ENCODE measurements at places on chromosomes 7 and 10.
A peak's percentile ranks its signal among the peaks of the same experiment; 100 is the strongest.

- no peak for DNase-seq
Observed at GRCh38 chr7:90239050-90239449, 5.9 kb upstream of the CFAP69 start.

DNA sequence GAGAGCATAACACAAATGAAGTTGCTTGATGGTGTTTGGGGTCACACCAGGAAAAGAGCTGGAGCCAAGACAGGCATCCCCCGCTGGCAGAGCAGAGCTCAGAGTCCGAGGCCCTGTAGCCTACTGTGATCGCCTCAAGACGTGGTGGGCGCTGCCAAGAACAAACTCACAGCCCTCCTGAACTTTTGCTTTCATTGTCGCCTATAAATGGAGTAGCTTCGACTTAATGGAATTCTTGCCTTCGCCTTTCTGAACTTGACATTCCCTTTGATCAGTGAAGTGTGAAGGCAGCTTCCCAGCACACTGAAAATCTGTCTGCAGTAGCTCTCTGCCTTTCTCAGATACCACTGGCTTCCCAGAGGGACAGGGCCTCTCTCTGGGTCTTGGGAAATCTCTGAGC is 21.3 kb downstream of the CPXM2 start:
- DNase-seq, result no peak

DNA sequence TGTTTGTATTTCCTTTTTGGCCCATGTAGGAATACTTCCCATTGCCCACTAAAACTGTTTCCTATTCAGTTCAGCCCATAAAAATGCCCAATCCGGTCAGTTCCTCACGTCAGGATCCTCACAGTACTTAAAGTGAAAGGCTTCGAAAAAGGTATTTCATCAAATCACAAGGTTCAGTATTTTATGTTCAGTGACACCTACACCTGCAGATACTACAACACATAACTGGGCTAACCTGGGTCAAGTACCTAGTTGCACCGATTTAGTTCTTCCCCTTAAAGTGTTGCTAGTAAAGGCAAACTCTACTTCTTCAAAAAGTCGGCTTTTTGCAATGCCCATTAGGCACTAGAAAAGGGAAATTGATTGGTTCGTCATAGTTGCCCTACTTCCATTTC is 1.1 kb downstream of the SNX13 start:
- no peak for DNase-seq

GRCh38 chr7:77199013-77199966 is at the start of gene FGL2:
Gene FGL2 (minus strand): TSS chr7:77199819. CDS start chr7:77199793, 26 bp downstream.
- peak; percentile 13 for DNase-seq

GRCh38 chr7:90569368-90569767 is 26.8 kb upstream of the CDK14 start:
- DNase-seq, result no peak

DNA sequence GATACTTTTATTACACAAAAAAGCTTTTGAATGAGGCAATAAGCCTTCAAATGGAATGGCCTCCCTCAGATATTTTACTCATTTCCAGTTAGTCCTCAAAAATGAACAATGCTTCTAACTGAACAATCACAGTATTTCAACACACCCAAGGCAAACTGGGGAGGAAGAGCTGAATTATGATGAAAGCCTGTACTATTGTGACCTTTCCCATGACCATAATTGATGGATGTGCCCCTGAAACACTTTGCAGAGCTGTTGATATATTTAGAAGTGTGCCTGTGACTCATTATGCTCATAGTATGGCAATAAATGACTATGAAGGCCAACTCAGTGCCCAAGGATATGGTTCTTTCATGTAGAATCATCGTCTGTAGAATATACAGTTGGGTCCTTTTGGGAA is 248.1 kb downstream of the AHR start:
- no peak for DNase-seq

DNA sequence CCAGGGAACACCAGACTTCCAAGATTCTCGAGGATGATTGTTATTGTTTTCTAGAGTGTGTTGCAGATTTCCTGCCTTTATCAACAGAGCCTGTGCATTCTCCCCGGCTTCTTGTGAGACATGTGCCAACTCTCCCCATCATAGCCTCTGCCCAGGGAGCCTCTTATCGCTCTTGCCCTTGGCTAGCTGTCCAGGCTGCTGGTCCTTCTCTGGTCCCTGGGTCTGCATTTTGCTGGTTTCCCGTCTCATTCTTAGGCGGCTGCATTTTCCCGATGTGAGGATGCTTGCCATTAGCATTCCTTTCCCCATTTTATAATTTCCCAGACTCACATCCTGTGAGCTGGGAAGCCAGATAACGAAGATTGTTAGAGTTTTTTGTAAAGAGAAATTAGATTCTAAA is 15.2 kb downstream of the SLC13A4 start:
- DNase-seq, result no peak

- DNase-seq, result no peak
Observed at GRCh38 chr10:68597407-68597806, 37.3 kb downstream of the TET1 start.

- no peak for DNase-seq
Observed at GRCh38 chr7:154777489-154777888, 225.4 kb downstream of the PAXIP1 start.

DNA sequence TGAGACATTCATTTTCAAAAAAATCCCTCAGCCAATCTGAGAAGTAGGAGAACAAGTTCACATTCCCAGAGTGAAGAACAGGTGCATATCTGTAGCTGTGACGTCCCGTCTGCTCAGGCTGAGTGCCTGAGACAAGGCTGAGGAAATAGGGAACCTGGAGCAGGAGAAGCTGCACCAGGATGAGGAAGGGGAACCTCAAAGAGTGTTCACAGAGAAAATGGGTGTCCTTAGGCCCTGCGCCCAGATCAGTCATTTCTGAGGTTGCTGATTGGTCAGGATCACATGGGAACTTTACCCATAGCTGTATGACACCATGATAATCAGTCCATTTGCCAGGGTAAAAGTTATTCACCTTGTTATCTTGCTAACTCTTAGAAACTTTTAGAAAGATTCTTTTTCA is 34.2 kb upstream of the TARP start:
- DNase-seq, result no peak

GRCh38 chr7:74012842-74013249 is 15.1 kb upstream of the ELN start:
- no peak for DNase-seq

- no peak for DNase-seq
Observed at GRCh38 chr10:18685555-18685954, 26.3 kb downstream of the ARL5B start.

DNA sequence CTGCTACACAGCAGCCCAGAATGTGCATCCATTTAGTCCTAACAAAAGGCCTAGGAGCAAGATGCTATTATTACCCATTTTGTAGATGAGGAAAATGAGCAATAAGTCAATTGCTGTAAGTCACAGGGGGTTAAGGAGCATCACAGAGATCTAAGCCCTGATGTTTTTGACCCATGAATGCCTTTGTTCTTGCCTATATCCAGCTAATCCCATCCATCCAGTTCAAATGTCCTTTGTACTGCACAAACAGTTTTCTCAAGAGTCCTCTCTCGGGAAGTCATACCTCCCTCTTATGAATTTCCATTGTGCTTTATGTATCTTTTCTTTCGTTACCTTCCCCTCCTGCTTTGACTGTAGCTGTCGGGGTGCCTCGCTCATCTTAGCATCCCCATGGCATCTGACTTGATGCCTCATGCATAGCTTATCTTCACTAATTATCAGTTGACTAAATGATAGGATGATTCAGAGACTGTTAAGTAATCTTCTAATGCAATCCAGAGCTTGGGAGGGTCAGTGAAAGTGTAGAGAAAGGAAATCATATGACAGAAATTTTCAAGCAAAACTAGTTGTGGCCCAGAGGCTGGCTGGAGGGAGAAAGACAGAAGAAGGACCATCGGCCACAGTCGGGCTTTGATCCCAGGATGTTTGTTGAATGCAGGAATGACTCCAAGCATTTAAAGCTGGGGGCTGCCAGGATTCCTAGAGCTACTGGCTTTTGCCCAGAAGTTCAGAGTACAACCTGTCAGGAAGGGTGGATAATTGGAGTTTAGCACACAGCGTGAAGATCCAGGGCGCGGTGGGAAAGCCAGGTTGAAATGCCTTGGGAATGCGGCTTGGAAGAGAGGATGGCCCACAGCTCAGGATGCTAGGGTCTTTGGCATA is 23.5 kb downstream of the BLVRA start:
- DNase-seq, result no peak

DNA sequence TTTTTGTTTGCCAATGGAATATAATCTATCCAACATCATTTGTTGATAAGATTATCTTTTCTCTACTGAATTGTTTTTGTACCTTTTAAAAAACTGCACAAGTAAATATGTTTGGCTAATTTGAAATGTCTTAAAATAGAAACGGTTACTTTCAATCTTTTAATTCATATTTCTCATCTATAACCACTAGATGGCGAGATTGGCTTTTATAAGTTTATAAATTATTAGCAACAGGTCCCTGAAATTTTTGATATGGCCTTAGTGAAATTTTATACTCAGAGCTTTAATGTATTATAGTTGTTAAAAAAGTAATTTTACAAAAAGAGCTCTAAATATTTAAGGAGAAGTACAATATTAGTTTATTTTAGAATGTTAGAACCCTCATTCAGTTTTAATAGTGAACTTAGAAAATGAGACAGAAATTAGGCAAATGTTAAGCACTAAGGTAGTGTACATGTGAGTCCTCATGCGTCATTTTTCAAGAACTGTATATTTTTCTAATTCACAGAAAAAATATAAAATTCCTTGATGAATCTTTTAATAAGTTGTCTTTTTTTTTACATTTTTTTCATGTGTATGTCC is 592.5 kb downstream of the ARL4A start:
- no peak for DNase-seq

Measured in T-cell (primary cell).